ENCODE measurements at places on chromosomes 1 and 21.

DNA sequence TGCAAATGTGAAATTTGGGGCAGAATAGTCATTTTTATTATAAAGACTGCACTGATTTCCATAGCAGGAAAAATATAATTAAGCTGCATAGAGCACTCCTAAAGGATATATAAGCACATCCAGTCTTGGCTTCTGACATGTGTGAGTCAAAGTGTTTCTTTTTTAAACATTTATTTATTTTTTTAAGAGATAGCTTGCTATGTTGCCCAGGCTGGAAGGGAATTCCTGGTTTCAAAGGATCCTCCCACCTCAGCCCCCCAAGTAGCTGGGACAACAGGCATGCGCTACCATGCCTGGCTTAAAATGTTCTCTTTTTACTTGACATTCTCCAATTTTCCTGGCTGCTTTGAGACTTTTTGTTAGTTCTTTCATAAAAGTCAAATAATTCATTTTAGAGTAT lies 126.1 kb downstream of the HMCN1 start:
- DNase-seq, result no peak

DNA sequence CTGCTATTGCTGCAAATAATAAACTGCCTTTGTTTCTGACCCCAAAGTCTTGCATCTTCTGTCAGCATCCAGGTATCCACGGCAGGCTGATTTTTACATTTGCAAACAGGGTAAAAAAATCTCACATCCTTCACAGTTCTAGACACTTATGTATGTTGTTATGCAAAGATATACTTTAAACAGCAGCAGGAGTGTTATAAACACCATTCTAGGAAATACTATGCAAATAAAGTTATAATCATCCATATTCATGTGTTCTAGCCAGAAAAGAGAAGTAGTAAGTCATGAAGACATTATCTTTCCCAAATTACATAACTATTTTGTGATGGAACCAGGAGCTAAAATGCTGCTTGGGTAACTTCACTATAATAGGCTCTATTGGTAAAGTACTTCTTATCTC lies 534.2 kb downstream of the LTN1 start:
- no peak for DNase-seq

DNA sequence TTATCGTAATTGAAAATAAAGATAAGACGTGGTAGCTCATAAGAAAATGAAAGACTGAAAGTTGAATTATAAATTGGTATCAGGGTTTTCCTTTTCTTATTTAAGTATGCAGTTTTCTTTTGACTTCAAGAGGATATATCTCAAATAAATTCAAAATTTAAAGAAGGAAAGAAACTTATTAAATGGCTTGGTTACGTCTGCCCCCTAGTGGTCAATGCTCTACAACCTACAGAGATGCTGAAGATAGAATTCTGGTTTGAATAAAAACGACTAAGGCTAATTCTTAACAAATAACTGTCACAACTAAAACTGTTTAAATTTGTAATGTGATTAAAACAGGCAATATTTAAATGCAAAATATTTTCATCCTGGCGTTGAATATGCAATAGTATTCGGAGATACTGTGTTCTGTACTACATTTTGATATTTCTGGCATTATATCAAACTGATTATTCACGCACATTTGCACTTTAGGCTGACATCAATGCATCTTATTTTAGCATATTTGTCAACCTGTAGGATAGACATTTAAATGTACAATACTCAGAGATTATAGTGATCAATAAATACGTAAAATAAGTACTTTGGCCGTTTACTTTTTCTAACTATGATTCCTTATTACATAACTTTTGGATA lies 26.8 kb downstream of the IFI44 start:
- DNase-seq, result peak; percentile 33

DNA sequence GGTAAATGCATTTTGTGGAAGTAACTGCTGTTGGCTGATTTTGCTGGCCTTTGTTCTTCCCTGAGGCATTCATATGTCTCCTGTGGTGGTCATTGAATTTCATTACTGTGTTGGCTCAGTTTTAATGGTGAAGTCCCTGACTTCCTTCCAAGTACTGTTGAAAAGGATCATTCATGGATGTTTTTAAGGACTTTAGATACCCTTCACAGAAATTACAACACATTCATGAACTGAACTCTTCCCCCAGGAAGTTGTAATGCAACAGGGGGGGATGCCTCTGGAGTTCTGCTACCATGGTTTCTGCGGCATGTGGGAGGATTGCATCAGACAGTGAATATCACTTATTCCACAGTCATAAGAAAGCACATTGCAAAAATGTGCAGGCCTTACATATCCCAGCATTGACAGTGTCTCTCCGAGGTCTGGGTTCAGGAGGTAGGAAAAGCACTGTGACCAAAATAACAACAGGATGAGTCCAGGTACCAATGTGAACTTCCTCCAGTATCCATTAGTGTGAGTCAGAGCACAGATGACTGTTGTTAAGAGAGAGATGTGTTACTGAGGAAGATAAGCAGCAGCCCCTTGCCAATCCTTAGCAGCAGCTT lies 2.1 kb upstream of the RAB3GAP2 start:
- no peak for DNase-seq

DNA sequence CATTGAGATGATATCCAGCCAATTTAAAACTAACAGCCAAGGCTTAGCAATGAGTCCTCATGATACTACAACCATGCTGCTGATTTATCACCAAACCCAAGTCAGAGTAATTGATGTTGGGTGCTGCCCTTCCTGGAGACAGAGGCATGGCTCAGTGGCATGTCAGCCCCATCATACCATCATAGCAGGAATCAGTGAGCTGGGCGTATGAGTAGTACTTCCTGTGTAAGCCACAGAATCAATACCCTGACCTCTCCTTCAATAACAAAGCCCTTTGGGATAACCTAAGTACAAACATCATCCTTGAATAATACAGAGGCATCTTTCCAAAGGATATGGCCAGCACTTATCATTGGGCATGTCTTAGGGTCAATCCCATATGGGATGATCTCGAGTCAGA lies 3.0 kb upstream of the LCE1E start:
- DNase-seq, result no peak

DNA sequence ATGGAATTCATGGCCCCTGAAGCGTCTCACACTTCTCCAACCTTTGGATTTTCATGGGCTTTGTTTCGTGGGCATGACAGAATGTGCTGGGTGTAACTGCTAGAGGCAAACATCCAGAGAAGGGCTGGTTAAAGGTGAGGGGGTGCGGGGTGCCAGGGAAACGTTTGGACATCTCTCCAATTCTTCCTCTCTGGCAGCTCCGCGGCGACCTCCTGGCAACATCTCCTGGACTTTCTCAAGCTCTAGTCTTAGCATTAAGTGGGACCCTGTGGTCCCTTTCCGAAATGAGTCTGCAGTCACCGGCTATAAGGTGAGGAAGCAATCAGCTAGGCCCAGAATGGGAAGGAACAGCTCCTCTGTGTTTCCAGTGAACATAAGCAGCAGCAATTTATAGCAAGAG lies 12.0 kb downstream of the TMEM81 start:
- no peak for DNase-seq

GRCh38 chr1:235863699-235864093 lies 3.0 kb downstream of the LYST start:
- no peak for DNase-seq

DNA sequence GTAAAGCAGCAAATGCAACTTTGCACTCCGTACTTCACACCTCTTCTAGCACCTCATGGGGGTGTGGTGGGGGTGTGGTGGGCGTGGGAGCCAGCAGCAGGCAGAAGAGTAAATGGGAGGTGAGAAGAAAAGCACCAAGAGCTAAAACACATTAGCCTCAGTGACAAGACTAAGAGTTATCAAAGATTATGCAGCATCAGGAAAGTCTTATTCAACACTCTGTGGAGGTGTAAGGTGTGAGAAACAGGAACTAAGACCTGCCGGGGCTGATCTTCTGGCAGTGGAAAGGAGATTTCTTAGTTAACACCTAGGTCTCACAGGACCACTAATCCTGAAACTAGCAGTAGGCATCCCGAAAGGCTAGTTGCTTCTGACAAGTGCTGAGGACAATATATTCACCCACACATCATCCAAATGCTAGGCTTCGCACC lies 9.9 kb downstream of the TGFBR3 start:
- DNase-seq, result peak; percentile 69

GRCh38 chr1:206541236-206541833 lies 34.0 kb downstream of the RASSF5 start:
- DNase-seq, result no peak

DNA sequence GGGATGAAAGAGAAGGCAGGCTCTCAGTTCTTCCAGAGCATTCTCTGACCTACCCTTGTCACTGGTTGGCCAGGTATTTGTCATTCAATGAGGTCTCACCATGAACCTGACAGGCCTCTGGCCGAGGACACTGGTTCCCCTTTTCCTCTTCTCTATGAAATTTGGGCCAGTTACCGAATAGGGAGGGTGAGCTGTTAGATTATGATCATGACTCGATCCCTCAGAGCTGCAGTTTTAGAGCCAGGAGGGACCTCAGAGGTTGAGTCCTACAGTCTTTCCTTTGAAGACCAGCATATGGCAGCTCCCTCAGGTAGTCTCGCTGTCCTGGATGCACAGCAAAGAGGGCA lies 29.5 kb upstream of the CLSTN1 start:
- DNase-seq, result no peak

- no peak for DNase-seq
These were observed 23.0 kb downstream of the LRRC8B start for GRCh38 chr1:89547563-89548116.

DNA sequence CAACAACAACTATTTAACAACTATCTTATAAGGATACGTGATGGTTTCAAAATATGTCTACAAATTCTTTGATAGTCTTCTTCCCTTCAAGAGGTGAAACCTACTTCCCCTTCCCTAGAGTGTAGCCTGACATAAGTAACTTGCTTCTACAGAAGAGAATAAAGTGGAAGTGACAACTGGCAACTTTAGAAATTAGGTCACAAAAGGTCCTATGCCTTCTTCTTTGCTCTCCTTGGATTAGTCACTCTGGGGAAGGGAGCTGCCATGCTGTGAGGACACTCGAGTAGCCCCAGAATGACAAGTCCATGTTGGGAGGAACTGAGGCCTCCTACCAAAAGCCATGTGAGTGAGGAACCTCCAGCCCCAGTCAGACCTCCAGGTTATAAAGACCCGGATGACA lies 19.2 kb downstream of the EFCAB14 start:
- no peak for DNase-seq

DNA sequence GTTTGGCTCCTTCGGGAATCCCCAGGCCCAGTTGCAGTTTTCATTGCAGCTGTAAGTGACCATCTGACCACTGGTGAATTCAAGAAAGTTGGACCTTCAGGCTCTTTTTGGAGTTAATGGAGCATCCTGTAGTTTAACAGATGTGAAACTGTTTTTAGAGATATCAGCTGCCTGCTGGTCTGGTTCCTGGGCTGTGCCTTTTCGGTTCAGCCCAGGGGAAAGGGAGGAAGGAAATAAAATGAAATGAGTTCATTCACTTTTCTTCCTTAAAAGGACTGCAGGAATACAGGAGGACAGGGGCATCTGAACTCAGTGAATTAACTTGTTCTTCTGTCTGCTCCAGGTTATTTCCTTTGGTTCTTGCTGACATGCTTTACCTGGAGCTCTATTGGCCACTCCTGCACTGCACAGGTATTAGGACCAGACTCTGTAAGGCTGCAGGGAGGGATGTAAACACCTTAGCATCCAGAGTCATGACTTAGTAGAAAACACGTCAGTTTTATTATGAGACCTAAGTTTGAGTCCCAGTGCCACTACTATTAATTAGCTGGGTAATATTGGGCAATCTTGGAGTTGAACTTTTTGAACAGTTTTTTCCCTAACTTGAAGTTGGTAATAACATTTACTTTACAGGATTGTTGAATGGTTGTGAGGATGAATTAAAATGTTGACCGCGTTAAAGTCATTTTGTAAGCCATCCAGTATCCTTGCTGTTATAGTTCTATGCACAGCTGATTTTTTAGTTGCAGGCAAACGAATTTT lies 83.6 kb downstream of the LRRC8D start:
- no peak for DNase-seq

Data from GM13977 (cell line).